ENCODE measurements at places on chromosomes 5 and 9.

GRCh38 chr9:88388886-88389605, 802 bp downstream of the SPIN1 start:
- DNase-seq = peak; percentile 27

DNA sequence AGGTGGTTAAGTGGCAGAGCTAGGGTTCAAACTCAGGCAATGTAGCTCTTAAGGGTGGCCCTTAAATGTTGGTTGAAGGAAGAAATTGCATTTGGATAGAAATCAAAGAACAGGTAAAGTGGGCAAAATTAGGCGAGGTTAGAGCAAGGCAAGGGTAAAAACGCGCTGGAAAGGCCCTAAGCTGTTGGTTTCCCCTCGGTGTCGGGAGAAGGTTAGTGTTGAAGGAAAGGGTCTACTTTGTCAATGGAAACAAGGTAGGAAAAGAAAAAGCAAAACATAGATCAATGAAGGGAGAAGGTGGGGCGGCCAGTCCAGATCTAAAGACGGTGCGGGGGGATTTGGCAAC, 431 bp downstream of the FASTKD3 start:
- DNase-seq = no peak

GRCh38 chr5:56822981-56823380, 7.6 kb downstream of the MAP3K1 start:
- DNase-seq = no peak

GRCh38 chr5:55913466-55914413, 62.6 kb downstream of the IL31RA start:
- DNase-seq = no peak

DNA sequence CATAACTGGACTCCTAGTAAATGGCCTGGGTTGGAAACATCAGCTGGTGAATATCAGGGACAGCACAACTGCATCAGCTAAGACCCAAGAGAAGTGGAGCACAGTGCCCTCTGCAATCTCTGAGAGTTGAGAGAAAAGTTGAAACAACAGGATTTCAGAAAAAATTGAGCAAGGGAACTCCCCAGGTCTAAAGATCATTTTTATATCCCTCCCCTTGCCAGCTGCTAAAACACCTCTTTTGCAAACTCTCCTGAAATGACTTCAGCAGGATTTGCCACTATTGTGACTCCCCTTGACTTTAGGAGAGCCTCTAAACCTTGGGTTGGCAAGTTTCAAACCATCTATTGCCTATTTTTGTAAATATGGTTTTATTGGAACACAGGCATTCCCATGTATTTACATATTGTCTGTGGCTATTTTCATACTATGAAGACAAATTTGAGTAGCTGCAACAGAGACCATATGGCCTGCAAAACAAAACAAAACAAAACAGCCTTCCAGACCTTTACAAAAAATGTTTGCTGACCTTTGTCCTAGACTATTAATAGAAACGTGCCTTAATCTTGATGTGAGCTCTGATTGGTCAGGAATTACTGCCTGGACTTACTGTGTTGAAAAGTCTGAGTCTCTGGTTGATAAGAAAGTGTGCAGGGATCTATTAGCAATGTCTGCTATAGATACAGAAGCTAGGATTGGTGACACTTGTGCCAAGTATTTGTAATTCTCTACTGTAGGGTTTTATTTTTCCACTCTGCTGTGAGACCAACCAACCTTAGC, 37.7 kb upstream of the PLPPR1 start:
- no peak for DNase-seq

DNA sequence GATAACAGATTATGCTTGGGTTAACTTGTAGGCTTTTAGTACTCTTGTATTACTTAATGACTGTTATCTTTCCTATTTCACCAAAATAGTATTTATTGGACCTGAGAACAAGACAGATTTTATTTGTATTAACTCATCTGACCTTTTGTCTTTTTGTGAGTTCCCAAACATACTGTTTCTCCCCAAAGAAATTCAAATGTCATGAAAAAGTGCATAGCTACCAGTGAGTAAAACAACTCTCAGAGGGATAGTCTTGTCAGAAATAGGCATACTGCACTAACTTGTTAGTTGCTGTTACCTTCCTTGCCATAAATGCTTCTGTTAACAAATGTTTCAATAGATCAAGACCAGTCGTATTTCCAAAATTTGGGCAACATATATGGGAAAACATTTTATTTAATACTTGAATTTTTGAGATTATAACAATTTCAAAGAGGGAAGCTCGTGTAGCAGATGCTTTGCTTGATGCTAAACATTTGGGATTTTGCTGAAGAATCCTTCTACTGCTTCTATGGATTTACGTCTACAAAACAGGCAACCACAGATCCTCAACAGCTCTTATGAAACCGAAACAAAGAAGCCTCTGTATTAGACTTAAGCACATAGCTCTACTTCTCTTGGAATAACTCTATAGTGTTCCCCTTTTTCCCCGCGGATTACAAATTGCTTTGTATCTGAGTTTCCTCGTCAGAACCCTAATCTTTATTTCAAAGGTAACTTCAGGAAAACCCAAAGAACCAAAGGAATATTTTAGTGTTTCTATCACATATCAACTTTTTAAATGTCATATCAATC, 248.8 kb downstream of the MCTP1 start:
- no peak for DNase-seq

GRCh38 chr9:14535161-14535955, 157.9 kb downstream of the ZDHHC21 start:
- DNase-seq = no peak

DNA sequence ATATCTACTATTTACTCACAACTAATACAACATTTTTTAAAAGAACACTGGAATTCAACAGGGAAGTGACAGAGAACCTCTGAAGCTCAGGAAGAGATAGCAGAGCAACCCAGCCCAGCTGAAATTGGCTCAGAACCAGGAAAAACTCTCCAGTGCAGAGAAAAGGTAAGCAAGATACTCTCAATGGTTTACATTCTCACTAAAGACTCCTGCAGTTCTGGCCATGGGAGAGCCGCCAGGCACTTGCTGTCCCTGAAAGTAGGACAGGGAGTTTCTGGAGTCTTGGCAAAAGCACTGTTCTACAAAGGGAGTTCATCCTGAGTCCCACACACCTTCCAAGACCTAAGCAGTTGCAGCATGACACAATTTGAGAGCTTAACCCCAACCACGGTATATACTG, 330.8 kb downstream of the TRIM36 start:
- no peak for DNase-seq

GRCh38 chr5:9644630-9645029, 14.5 kb upstream of the TAS2R1 start:
- no peak for DNase-seq

- DNase-seq = no peak
Measured at GRCh38 chr9:87694236-87694755, 31.6 kb upstream of the CTSL start.

- no peak for DNase-seq
Measured at GRCh38 chr5:98776066-98776705, 2.7 kb downstream of the RGMB start.

- no peak for DNase-seq
Measured at GRCh38 chr9:83959061-83959460, 21.0 kb downstream of the HNRNPK start.

- DNase-seq = no peak
Measured at GRCh38 chr5:168481330-168481788, 4.9 kb upstream of the RARS1 start.

DNA sequence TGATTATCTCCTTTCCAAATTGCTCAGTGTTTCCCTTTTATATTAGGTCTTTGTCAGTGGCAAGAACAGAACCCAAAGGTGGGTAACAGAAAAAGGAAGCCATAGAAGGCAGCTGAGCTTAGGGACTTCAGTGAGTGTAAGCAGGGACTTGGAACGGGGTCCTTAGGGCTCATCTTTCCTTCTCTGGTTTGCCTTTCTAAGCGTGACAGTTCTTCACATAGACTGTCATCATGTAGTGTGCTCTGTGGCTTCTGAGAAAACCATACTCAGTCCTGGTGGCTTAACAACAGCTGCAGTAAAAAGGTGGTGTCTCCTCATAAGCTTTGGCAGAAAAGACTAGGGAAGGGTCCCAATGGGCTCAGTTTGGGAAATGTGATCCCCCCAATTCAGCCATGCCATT, 108.8 kb downstream of the SLC12A2 start:
- DNase-seq = no peak

- DNase-seq = no peak
Measured at GRCh38 chr9:72509635-72510034, 11.8 kb upstream of the TMC1 start.

- no peak for DNase-seq
Measured at GRCh38 chr9:77488439-77489126, 159.5 kb downstream of the GNA14 start.

DNA sequence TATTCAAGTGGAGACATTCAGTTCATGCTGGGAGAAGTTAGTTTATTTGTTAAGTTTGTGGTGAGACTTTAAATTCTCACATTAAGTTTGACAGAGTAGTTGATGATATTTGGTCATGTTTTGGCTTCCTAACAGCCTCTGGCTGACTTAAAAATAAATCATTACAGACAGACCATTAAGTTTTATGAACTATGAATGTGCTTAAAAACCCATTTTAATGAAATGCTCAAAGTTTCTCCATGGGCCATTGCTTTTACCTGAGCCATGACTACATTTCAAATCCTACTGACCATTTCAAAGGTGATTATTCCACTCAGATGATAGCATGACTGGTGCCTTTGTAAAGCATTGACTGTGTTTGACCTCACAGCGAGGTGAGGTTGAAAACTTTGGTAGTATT, 192.7 kb downstream of the LRRC70 start:
- DNase-seq = no peak

GRCh38 chr5:145922059-145922458, 14.3 kb upstream of the SH3RF2 start:
- no peak for DNase-seq

DNA sequence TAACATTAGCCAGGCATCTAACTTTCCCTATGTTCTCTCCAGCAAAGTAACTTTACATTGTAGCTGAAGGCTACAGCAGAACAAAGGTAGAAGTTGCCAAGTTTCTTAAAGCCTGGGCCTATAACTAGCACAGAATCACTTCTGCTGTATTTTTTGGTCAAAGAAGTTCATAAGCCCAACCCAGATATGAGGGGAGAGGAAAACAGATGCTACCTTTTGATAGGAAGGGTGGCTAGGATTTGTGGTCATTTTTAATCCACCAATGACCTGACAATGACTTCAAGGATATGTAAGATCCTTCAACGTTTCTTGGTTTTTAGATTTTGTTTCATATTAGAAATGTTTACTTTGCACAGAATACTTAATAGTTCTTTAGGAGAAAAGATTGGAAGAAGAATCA, 64.2 kb upstream of the RANBP3L start:
- DNase-seq = no peak

DNA sequence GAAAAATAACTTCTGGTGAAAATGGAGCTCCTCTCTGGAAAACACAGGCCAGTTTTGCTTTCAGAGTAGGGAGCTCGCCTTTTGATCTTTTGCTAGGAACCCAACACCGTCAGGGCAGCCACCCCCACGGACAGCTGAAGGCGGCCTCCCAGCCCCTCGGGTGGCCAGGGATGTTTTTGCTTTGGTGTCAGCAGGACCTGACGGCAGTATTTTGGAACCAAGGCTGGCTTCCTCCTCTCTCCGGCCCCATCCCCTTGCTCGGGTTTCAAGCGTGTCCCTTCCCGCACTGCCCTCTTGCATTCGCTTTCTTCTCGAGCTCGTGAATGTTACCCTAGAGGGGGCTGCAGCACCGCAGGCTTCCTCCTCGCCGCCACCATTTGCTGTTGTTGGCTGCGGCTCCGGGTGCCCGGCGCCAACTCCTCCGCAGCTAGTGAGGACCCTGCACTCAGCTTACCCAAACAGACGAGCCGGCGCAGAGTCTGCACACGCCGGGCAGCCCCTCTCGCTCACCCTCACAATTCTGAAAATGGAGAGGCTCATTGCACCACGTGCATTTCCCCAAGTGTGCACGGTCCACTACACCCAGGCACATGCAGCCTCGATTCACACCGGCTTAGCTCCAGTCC, 35.5 kb upstream of the ADAMTSL1 start:
- no peak for DNase-seq

DNA sequence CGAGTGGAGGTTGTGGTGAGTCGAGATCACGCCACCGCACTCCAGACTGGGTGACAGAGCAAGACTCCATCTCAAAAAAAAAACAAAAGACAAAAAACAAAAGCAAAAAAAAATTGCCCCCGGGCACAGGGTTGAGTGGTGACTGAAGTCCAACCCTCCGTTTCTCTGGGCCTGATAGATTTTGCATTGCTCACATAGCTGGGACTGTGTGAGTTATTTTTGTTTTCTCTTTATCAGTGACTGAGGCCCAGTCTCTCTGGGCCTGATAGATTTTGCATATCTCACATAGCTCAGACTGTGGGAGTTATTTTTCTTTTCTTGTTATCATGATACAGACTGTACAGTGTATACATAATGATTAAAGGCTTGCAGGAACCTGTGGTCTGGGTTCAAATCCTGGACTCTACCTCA, 2.6 kb upstream of the SLC28A3 start:
- DNase-seq = no peak

- no peak for DNase-seq
Measured at GRCh38 chr5:177508837-177509236, 789 bp downstream of the DOK3 start.

DNA sequence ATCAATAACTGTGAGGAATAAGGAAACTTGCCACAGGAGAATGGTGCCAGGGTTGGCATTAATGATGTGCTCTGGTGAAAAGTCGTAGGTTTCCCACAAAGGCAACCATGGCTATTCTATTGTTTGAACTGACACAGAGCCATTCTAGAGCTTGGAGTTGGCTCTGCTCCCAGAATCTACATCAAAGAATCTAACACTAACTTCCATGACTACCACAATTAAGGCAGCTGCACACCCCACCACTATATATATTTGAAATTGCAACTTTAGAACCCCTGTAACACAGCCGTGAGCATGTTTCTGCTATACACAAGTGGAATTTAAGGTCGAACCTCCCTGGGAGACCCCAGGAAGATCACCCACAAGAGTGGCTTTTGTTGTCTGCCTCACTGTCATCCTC, 89.7 kb upstream of the CCDC152 start:
- no peak for DNase-seq

DNA sequence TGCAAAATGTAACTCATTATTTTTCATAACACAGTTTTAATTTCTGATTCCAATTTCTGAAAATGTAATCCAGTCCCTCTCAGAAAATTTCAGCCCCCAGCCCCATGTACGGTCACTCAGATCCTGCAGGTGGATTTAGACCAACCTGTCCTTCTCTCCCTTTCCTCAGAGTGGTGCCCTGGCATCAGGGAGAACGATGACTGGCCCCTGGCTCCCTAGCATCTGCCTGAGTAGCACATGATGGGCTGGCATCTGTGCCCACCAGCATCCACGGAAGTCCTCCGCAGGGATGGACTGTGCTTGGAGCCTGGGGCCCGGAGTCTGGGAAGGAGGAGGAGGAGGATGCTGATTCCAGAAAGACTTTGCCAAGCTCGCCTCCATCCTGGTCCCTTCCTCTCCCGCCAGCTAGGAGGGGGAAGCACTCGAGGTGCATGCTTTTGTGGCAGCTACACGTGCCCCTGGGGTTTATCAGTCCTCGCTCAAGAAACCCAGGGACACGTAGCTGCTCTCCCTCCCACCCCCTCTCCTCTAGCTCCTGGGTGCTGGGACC, 54.4 kb upstream of the RUFY1 start:
- no peak for DNase-seq

Measured in CD4-positive, alpha-beta T cell (primary cell).